Right lung (tissue), 10 donors: ENCODE measurements at places on chromosomes 12 and 14. TPM values are rescaled to one million over a fixed set of nuclear protein-coding genes. Genes with fewer than 3 reads are reported as not detected.

- DNase-seq: no peak
Measured at GRCh38 chr12:1457901-1458300, 136.5 kb downstream of the FBXL14 start.

DNA sequence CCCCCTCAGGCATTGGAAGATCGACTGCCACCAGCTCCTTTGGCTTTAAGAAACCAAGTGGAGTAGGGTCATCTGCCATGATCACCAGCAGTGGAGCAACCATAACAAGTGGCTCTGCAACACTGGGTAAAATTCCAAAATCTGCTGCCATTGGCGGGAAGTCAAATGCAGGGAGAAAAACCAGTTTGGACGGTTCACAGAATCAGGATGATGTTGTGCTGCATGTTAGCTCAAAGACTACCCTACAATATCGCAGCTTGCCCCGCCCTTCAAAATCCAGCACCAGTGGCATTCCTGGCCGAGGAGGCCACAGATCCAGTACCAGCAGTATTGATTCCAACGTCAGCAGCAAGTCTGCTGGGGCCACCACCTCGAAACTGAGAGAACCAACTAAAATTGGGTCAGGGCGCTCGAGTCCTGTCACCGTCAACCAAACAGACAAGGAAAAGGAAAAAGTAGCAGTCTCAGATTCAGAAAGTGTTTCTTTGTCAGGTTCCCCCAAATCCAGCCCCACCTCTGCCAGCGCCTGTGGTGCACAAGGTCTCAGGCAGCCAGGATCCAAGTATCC is 288.7 kb downstream of the NAV3 start:
- no peak for DNase-seq

DNA sequence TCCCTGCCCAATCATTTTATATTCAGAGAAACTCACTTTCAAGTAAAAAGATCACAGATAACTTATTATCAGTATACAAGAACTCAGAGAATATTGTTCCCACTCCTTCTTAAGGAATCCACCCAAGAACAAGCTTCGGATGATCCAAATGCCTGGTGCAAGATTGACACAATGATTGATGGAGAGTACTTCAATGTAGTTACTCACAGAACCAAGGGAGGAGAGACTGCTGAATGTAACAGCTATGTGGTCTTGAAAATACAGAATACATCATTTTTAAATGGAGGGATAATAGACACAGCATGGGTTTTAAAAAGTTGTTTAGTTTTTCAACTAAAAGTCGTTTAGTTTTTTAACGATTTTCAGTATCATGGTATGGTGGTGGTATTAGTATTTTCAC is 38.4 kb upstream of the SELPLG start:
- no peak for DNase-seq

GRCh38 chr12:30822385-30823155 is 67.8 kb upstream of the CAPRIN2 start:
- peak; percentile 72 for DNase-seq

- DNase-seq: no peak
Measured at GRCh38 chr12:107536613-107537012, 149.0 kb upstream of the PWP1 start.

DNA sequence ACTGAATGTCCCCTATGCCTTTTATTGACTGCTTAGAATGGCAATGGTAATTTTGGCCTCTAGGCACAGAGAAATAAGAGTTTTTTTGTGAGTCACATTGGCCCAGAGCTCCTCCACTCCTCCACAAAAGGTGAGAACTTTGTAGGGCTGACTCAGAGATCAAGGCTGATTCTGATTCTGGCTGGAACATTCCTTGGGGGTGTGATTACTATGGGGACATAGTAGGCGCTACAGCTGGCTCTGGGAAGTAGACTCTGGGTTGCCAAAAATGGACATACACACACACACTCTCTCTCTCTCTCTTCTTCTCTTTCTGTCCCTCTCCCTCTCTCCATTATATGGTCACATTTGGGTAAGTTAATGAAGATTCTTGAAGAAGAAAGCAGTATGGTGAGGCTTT is 174.6 kb upstream of the DDHD1 start:
- no peak for DNase-seq

- DNase-seq: no peak
Measured at GRCh38 chr12:48988030-48988649, 10.0 kb downstream of the WNT1 start.

DNA sequence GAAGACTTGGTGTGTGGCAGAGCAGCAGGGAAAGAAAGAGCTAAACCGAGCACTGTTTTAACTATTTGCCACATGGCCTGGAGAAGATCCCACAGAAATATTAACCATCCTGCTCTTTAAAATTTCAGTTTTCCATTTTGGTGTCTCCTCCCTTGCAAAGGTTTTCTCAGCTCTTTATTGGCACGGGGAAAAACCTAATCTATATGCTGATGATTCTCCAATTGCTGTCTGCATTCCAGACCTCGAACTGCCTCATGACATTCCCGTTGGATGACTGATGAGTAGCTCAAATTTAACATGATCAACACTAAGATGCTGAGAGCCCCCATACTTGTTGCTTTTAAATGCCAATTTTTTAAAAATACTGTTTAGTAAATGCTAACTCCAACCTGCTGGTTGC is 115.0 kb downstream of the EMP1 start:
- DNase-seq: no peak

DNA sequence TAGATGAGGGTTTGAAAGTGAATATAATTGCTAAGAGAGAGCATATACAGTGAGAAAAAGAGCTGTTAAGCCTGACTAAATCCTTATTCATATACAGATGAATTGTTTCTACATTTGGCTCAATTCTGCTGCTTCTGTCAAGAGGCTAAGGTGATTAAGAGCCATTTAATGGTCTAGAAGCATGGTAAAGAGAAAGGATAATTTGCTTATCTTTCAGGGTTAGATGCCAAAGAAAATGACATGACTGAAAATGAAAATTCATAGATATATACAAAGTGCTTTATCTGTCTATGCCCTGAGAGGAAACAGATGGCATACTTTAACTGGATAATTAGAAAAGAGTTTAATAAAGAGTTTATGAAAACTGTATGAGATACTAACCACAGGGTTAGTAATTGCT is 834.9 kb downstream of the SLC6A15 start:
- peak; percentile 16 for DNase-seq

DNA sequence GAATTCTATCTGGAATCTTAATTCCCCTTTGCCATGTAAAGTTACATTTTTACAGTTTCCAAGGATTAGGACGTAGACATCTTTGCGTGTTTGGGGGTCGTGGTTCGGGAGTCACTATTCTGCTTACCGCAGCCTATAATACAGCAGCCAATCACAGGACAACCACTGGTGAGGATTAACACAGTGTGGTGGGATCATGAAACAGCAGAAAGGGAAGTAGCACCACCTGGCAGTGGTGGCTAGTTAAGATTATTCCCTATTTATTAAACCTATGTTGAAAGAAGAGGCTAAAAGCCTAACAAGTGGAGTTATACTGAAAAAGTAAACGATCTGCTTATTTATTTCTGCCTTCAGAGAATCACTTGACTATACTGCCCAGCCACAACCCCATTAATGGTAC is 71.7 kb downstream of the IPO8 start:
- DNase-seq: no peak

GRCh38 chr14:75183225-75183624 is 6.8 kb upstream of the TMED10 start:
- no peak for DNase-seq

DNA sequence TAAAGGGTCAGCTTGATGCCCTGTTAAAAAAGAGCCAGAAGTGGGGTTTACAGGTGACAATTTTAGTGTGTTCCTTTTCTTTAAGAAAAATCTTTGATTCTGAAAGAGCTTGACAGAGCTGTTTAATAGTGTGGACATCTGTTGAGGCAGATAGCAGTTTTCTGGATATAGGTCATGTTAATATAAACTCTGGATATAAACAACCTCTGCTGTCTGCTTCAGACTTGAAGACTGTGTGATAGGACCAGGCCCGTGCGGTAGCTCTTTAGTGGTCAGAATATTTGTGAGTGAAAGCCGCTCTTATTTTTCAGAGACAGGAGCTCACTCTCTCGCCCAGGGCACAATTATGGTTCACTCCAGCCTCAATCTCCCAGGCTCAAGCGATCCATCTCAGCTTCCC is 439.9 kb upstream of the RGS6 start:
- no peak for DNase-seq

GRCh38 chr14:95611293-95611880 is 74.8 kb upstream of the TCL1B start:
- DNase-seq: no peak

DNA sequence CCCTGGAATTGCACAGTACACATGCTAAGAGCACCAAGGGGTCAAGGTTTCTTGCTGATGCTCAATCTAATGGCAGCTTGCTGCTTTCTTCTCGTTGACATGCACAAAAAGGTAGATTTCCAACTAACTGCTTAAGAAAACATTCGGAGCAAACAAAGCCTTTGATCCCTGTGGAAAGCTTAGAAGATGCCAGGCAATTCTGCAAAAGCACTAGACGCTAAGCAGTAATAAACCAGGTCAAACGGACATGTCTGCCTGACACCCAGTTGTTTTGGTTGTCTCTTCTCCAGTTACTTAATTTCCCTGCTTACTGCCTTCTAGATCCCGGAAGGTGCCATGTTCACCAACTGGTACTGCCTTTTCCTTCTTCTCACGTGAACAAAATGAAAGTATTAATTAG is 100.5 kb upstream of the TMCC3 start:
- no peak for DNase-seq

DNA sequence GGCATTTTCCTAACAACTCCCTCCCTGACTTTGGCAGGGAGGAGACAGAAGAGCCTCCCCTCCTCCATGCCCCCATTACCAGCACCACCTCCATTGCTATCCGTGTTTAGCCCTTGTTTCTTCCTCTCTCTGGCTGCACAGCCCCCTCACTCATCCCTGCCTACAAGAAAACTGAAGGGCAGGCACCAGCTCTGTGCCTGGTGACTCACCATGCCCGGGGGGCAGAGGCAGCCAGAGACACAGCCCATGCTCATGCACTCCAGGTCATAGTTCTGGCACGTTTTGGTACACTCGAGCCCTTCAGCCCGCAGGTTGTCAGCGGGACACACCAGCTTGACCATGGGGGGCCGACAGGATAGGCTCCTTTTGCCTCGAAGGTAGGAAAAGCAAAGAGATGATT is 80.4 kb downstream of the VWF start:
- no peak for DNase-seq

DNA sequence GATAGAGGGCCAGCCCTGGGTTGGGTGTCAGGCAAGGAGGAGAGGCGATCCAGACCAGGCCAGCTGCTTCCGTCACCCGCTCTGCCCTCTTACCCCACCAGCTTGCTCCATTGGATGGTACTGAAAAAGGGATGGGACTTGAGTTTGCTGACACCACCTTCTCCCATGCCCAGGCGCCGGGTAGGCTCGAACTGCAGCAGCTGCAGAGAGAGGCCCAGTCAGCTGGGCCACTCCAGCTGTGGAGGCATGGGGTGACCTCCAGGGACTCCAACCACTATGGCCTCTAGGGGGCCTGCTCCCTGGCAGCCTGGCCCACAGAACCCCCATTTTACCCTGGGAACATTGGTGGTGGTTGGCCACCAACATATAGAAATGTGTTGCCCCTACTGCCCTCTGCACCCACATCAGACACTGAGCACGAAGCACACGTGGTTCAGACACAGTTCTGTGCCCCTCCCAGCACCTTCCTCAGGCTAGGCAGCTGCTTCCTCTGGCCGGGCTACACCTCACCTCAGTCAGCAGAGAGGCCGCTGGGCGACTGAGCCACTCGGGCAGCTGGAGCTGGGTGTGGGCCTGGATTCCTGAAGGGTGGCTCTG is 16.0 kb downstream of the RPS6KL1 start:
- DNase-seq: no peak

DNA sequence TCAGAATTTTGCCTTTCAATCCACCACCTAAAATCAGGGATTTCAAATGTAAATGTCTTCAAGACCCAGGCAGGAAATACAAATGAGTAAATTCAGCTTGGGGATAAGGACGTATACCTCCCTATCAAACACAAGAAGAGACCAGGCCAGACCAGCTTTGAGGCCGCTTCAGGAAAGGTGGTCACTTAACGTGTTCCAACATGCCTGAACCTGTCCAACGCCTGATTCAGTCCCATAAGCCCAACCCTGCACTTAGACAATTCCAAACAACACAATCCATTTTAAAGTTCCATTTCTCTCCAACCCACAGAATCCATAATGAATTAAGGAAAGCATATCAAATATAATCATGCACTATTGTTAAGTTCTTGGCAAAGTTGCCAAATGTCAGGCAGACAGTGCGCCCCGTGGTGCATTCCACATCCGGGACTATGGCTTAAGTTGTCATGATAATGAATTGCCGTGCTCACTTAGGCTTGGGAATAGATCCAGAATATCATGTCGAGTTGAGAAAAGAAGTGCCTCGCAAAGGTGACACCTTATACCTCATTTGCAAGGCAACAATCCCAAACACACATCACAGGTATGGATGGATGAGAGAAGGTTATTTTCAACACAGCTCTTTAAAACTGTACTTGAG is 35.5 kb downstream of the CCDC60 start:
- DNase-seq: no peak

DNA sequence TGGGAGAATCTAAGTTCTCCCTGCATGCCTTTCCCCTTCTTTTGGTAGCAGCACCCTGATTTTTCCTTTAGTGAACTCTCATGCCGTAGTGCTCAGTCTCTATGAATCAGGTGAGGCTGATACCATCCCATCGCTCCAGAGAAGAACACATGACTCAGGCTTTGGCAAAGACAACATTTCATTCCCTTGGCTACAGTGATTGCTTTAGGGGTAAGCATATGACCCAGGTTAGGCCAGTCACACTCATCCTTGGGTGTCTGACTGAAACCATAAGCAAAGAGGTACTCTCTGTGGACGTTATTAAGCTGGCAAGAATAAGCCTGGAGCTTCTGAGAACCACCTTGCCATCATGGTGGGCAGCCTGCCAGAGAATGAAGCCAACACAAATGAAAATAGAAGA is 141.8 kb downstream of the MYRFL start:
- DNase-seq: no peak

LRP1-AS gene
- 0.91 TPM for polyA plus RNA-seq

ESR2 gene
- 2.3 TPM for polyA plus RNA-seq

MRPL42 gene
- 52.5 TPM for polyA plus RNA-seq

CRACR2A gene
- 3.9 TPM for polyA plus RNA-seq

ATP2B1 gene
- 65.0 TPM for polyA plus RNA-seq

RAD9B gene
- polyA plus RNA-seq: 1.9 TPM

C12orf56 gene
- polyA plus RNA-seq: 0.03 TPM

SMIM41 gene
- 2.2 TPM for polyA plus RNA-seq

VRTN gene
- not detected for polyA plus RNA-seq
